Uterine smooth muscle cell (primary cell): ENCODE measurements at places on chromosomes 2 and 18. TPM values are rescaled to one million over a fixed set of nuclear protein-coding genes. Genes with fewer than 3 reads are reported as not detected.

The AQP12A gene
- not detected in 2 replicates for total RNA-seq

The EDAR gene
- total RNA-seq = not detected in 2 replicates

The CHN1 gene
- total RNA-seq = 5.4 and 10.8 TPM in 2 replicates

The BOLA3 gene
- total RNA-seq = 33.7 and 50.0 TPM in 2 replicates

The DAPL1 gene
- total RNA-seq = not detected in 2 replicates

The SPDYA gene
- 1.6 and 1.9 TPM in 2 replicates for total RNA-seq

The SCN3A gene
- total RNA-seq = 0.12 and 0.66 TPM in 2 replicates

The G6PC2 gene
- total RNA-seq = not detected in 2 replicates

The FSIP2 gene
- total RNA-seq = 0.12 and 0.22 TPM in 2 replicates

The ZSWIM2 gene
- 0.11 and 0.62 TPM in 2 replicates for total RNA-seq

The DSEL gene
- total RNA-seq = 69.8 and 80.0 TPM in 2 replicates

The CDKL4 gene
- total RNA-seq = 0.75 and 0.77 TPM in 2 replicates

The TOGARAM2 gene
- under 0.01 and 0.11 TPM in 2 replicates for total RNA-seq

The GAL3ST2 gene
- total RNA-seq = 0.25 and 0.44 TPM in 2 replicates

The SMCHD1 gene
- 96.5 and 104 TPM in 2 replicates for total RNA-seq

The SKOR2 gene
- not detected in 2 replicates for total RNA-seq

The MC5R gene
- total RNA-seq = not detected in 2 replicates
